ENCODE measurements at places on chromosomes 6 and 20.

GRCh38 chr20:11008444-11009033, 334.7 kb upstream of the JAG1 start:
- no peak for DNase-seq

GRCh38 chr20:50786703-50787102, 8.2 kb upstream of the BCAS4 start:
- no peak for DNase-seq

DNA sequence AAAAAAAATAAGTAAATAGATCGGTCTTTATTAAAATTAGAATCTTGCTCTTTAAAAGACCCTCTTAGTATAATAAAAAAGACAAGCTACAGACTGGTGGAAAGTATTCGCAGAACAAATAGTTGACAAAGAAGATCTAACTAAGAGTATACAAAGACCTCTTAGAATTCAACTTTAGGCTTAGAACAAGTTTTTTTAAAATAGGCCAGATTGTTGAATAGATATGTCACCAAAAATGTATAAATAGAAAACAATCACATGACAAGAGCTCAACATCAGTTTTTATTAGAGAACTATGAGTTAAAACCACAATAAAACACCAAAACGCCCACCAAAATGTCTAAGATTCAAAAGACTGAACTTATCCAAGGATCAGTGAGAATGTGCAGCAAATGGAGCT, 632.7 kb upstream of the PTCHD4 start:
- no peak for DNase-seq

- peak; percentile 13 for DNase-seq
Measured at GRCh38 chr6:166097914-166098522, 69.6 kb downstream of the TBXT start.

GRCh38 chr6:151263967-151264366, 24.2 kb downstream of the AKAP12 start:
- no peak for DNase-seq

- no peak for DNase-seq
Measured at GRCh38 chr6:143187238-143187923, 126.7 kb downstream of the AIG1 start.

- no peak for DNase-seq
Measured at GRCh38 chr6:163952005-163952404, 537.5 kb downstream of the QKI start.

DNA sequence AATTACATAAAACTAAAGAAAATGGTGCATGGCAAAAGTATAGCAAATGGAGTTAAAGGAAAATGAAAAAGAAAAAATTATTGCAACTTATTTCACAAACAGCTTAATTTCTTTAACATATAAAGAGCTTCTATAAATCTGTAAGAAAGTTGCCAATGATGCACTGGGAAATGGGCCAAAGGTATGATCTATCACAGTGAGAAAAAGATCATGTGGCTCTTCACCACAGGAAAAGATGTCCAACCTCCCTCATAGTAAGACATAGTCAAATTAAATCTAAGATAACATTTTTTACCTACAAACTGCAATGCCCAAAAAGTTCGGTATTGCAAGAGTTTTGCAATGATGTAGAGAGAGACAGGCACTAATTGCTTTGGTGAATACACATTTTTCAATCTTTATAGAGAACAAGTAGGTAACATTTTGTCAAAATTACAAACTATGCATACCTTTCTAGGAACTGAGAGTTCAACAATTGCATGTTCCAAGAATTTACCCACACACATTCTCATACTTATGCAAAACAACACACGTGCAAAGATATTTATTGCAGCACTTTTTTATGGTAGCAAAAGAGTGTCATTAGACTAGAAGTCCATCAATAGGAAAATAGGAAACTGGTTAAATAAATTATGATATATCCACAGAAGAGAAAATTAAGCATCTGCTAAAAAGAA, 372.6 kb downstream of the QKI start:
- DNase-seq = no peak

DNA sequence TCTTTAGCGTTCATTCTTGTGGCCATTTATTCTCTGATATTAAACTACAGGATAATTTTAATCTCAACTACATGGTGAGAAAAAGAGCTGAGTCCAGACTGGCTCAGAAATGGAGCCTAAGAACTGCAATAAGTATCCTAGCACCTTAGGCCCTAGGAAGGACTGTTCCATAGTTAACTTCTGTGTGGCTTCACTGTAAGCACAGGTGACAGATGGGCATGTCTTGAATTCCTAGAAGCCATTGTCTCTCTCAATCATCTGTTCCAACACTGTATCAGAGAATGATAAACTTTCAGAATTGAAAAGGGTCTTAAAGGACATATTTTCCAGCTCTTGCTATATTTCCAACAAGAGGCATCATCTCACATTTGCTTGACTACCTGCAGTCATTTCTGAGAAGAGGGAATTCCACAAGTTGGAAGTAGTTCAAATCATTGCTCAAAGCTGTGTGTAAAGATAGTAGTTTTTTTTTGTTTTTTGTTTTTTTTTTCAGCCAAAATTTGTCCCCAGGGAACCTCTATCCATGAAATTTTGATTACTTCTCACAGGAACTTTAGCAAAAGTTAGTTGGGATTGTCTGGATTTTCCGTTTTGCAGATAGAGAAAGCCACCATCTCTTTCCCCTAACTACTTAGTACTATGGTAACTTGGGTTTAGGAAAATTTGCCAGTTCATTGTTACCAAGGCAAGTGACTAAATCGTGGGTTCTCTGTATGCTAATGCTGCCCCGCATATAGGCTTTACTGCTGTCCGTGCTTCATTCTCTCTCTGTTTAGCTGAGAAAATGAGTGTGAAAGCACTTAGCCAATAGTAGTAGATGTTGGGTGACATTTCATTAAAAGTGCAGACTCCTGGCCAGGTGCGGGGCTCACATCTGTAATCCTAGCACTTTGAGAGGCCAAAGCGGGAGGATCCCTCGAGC, 47.2 kb downstream of the KCNS1 start:
- DNase-seq = no peak

- DNase-seq = peak; percentile 56
Measured at GRCh38 chr6:118618676-118619377, 32.6 kb downstream of the CEP85L start.

GRCh38 chr6:143225929-143226328, 165.2 kb downstream of the AIG1 start:
- DNase-seq = no peak

GRCh38 chr6:14046476-14047068, 71.0 kb upstream of the CD83 start:
- peak; percentile 34 for DNase-seq

- DNase-seq = no peak
Measured at GRCh38 chr6:163637524-163637923, 223.0 kb downstream of the QKI start.

GRCh38 chr6:139639507-139639906, 265.1 kb upstream of the CITED2 start:
- DNase-seq = no peak

GRCh38 chr6:130912434-130912833, 85.2 kb downstream of the SMLR1 start:
- DNase-seq = no peak

GRCh38 chr6:46465294-46466165, 25.7 kb downstream of the RCAN2 start:
- DNase-seq = no peak

- DNase-seq = no peak
Measured at GRCh38 chr20:57022306-57022705, 244.1 kb downstream of the BMP7 start.

GRCh38 chr6:47034421-47034820, 7.7 kb downstream of the ADGRF1 start:
- DNase-seq = no peak

- no peak for DNase-seq
Measured at GRCh38 chr6:47106721-47107197, 64.6 kb upstream of the ADGRF1 start.

DNA sequence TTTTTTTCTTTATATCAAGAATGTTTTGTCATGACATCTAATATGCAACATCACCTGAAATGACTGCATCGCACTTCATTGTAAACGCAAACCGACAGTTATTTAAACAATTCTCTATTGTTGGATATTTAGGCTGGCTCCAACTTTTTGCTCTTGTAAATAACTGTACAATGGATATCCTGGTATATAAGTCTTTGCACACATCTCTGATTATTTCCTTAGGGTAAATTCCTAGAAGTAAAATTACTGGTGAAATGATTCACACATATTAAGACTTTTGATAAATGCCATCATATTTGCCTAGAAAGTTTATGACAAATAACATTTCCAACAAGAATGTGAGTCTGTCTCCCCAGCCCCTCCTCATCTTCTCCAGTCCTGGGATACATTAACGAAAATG, 154.7 kb downstream of the TFAP2C start:
- no peak for DNase-seq

DNA sequence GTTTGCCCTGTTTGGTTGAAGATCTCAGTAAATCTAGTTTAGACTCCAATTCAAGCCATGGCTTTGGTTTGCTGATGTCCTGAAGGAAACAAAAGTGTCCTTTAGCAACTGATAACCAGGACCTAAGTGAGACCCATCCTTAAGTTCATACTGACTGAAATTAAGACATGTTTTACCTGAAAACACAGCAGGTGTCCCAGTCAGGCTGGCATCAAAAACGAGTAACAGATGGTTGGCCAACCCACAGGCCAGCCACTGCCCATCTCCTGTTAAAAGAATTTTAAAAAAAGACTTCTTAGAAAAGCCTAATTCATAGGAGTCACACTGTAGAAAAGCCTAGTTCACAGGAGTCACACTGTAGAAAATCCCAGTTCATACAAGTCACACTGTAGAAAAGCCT, 58.3 kb downstream of the WDR27 start:
- DNase-seq = no peak

GRCh38 chr20:3876676-3877075, 12.5 kb upstream of the PANK2 start:
- DNase-seq = no peak

GRCh38 chr6:42428326-42429041, 23.2 kb downstream of the TRERF1 start:
- DNase-seq = peak; percentile 68

GRCh38 chr6:65416621-65417020, 290.4 kb downstream of the EYS start:
- DNase-seq = no peak

DNA sequence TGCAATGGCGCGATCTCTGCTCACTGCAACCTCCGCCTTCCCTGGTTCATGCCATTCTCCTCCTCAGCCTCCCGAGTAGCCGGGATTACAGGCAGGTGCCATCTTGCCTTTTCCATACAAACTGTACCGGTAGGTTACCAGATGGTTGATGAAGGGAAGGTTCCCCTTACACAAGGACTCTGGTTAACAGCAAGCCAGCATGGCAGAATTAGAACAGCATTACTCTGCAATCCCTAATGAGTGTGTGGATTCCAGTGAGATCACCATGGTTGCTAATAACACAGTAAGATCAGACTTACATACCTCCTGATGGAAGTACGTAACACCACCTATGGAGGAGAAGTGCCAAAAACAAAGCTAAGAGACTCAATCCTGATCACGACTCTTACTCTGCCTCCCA, 51.7 kb downstream of the TTI1 start:
- DNase-seq = no peak

DNA sequence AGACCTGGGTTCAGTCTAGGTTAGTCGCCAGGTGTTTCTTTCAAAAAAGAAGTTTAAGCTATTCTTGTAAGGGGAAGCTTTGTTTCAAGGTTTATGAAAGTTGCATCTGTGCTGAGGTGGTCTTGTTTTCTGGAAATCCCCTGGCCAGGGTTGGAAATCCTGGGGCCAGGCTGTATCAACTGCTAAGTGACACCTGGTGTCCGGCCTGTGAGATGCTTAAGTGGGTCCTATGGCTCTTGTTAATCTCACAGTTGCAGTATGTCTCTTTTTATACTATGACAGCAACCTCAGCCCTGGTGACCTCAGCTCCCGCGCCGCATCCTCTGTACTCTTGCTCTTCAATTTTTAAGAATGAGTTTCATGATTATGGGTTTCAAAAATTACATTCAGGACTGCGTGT, 72.0 kb downstream of the CHMP4B start:
- no peak for DNase-seq

- DNase-seq = no peak
Measured at GRCh38 chr20:6122111-6122872, 538 bp downstream of the FERMT1 start.

DNA sequence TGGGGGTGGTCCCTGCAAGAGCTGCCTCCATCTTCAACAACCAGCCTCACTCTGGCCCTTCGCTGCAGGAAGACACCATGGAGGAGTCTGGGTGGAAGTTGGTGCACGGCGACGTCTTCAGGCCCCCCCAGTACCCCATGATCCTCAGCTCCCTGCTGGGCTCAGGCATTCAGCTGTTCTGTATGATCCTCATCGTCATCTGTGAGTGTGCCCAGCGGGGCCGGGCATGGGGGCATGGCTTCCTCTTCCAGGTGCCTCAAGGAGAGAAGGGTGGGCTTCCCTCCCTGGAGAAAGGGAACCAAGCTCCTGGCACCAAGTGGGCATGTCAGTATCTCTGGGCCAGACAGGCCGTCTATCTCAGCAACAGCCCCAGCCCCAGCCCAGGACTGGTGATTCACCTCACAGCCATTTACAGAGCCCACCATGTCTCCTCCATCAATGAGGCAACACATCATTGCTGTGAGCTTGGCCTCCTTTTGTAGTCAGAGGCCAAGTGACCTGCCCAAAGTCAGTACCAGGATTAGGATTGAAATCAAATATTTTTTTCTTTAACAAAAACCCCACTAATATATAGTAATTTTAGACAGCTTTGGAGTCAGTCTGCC, 40.2 kb downstream of the TM9SF4 start:
- no peak for DNase-seq

DNA sequence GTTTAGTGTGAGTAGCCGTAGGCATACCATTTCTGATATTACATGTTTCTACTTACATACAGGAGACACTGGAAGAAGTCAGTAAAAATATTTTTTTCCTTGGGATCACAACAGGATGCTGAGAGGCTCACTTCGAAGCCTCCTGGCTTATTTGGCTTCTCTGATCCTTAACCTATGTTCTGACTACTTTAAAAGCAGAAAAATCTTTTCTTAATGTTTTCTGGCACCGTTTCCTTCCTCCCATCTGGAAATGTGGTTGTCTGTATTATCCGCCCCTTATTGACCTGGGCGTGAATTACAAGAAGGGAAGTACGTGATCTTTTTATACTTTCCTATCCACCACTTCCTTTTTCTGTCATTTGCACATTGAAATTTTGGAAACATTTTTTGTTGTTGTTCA, 379.6 kb downstream of the COL12A1 start:
- DNase-seq = no peak

DNA sequence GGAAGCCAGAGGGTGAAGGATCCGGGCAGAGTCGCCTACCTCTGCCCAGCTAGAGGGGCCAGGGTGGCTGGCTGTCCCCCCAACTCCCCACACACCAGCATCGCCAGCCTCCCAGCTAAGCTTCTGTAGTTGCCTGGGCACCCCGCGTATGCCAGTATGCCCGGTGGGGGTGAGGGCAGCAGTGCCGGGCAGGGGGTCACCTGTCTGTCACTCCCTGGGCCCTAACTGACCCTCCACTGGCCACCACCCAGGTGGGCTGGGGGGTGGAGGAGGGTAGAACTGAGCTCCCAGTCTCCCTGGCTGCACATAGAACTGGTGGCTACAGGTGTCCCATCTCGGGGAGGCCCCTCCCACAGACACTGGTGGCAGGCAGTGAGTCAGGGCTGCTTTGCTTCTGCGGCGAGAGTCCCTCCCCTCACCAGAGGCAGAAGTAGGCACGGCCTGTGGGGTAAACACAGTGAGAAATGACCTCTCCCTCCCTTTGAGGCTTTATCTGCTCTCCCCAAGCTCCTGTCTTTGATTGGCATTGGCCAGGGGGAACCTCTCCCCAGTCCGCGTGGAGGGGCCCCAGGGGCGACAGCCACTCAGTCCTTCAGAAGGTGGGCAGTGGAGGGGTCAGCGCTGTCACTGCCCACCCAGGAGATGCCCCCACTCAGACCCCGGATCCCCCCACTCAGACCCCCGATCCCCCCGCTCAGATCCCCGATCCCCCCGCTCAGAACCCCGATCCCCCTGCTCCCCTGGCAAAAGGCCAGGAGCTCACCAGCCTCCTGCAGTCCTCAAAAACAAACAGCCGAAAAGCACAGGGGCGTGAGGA, 2.5 kb downstream of the NTSR1 start:
- DNase-seq = no peak

All from CD4-positive, alpha-beta memory T cell (primary cell).